ENCODE measurements at places on chromosomes 3 and 15.

GRCh38 chr3:188284455-188285212 is 130.7 kb downstream of the LPP start:
- DNase-seq = no peak

GRCh38 chr3:42545284-42545900 is 36.4 kb downstream of the SEC22C start:
- DNase-seq = no peak

DNA sequence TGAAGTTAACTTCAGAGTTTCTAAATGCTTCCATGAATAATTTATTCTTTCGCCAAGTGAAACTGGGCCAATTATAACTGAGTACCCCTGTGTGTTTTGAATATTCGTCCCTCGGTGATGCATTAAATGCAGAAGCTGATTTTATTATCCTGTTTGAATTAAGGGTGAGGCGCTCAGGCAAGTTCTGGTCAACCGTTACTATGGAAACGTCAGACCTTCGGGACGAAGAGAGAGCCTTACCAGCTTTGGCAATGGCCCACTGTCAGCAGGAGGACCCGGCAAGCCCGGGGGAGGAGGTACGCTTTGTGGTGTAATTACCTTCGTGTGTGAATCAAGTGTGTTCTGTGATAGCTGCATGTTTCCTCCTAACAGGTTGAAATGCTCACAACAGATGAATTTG is 239.8 kb downstream of the ITPR1 start:
- no peak for DNase-seq

DNA sequence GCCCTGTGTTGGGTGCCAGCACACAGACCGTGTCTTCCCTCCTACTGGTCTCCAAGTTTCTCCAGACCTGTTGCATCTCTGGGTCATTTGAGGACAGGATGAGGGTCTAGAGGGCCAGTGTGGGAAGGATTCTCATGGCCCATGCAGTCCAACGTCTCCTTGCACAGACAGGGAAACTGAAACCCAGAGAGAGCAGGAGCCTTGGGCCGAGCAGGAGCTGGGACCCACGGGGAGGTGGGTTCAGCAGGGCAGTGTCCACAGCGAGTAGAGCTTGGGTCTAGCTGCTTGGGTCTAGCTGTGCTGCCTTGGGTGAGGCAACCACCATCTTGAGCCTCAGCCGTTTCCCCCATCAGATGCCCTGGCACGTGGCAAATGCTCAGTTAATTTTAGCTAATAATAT is 32.3 kb downstream of the HDAC11 start:
- DNase-seq = no peak

DNA sequence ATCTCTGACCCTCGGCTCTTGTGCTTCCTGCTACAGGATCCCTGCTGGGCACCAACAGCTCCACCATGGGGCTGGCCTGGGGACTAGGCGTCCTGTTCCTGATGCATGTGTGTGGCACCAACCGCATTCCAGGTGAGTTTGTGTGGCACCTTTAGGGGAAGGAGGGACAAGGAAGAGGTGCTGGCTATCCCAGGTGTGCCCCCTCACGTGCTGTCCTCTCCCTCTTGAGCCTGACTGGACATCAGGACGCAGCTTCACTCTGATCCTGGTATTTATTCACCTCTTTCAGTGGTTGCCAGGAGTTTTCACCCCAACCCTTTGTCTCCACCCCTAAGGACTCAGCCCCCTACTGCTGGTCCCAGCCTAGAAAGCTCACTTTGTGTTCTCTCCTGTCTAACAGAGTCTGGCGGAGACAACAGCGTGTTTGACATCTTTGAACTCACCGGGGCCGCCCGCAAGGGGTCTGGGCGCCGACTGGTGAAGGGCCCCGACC is 960 bp downstream of the THBS1 start:
- peak; percentile 31 for DNase-seq

GRCh38 chr3:32872487-32873382 is 54.9 kb downstream of the TRIM71 start:
- no peak for DNase-seq

GRCh38 chr3:13145131-13145825 is 72.0 kb upstream of the IQSEC1 start:
- peak; percentile 33 for DNase-seq

DNA sequence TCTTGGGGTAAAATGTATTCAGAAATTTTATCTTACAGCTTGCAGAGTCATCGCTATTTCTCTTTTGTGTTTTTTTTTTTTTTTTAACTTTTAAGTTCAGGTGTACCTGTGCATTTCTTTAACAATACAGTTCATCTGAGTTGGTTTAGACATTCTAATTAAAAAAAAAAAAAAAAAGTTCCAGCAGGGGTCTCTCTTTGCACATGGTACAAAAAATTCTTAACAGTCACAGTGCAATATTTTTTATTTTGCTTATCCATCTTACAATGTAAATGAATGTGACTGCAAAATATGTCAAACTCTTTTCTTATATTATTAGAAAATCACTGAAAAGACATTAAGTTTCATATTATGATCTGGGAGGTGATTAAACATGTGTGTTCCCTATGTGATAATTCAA is 47.5 kb upstream of the SLC9A9 start:
- DNase-seq = no peak

GRCh38 chr3:105614288-105615030 is 247.8 kb downstream of the ALCAM start:
- DNase-seq = no peak

GRCh38 chr3:14946236-14946635 is 1.1 kb upstream of the NR2C2 start:
- no peak for DNase-seq

DNA sequence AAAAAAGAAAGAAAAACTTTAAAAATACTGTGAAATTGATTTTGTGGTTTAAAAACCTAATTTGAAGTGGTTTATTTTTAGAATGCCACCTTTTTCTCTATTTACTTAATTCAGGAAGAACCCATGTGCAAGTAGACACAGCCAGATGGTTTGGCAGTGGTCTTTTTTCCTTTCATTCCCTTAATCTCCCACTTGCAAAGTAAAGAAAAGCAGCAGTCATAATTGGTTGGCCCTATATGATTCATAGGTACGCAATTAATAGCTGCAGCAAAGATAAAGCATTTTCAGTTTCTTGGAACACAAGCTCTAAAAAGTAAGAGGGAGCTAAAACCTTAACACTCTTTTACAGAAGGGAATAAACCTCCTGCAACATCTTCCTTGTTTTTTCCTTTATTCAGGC is 115.3 kb downstream of the MECOM start:
- no peak for DNase-seq

GRCh38 chr3:68483041-68483440 is 449.3 kb downstream of the TAFA4 start:
- no peak for DNase-seq

DNA sequence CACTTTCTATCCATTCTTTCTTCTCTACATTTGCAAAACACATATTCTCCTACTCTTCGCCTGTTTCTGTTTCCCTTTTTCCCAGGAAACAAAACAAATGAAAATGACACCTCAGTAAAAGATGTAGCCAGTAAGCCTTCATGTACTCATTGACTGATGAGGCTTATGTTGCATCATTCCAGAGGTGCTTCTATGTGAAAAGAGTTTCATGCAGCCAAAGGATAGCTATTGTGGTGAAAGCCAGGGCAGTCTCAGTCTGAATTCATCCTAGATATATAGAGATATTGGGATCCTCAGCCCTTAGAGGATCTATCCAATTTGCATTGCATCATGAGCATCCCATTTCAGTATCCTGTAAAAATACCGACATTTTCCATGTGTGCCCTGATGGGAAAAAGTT is 267.3 kb downstream of the GAP43 start:
- DNase-seq = no peak

DNA sequence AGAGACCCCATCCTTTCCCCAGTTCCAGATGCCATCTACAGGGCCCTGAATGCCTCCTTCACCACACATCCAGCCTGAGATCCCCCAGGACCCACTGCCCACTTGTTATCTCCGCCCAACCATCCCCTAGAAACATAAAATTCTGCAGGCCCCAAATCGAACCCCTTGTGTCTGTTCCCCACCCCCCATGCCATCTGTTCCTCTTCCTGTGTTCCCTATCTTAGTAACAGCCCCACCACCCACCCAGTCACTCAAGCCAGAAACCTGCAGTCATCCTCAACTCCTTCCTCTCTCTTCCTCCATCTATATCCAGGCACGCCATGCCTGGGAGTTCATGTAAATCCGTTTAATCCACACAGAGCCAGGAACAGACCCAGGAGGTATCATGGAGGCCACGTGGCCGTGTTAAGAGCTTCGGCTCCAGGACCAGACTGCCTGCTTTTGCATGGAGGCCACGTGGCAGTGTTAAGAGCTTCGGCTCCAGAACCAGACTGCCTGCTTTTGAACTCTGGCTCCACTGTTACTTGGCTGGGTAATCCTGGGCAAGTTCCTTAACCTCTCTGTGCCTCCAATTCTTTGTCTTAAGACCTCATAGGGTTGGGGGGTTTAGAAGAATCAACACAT is 4.8 kb downstream of the CSRNP1 start:
- peak; percentile 63 for DNase-seq

GRCh38 chr3:195451373-195452015 is 8.7 kb upstream of the ACAP2 start:
- no peak for DNase-seq
